Naive thymus-derived CD4-positive, alpha-beta T cell (primary cell): ENCODE measurements at places on chromosomes 11 and 22. TPM values are rescaled to one million over a fixed set of nuclear protein-coding genes. Genes with fewer than 3 reads are reported as not detected.

Gene GP1BB
- not detected for total RNA-seq

Gene P2RX3
- total RNA-seq = not detected

Gene NCAM1
- not detected for total RNA-seq

Gene OR5B21
- 2.1 TPM for total RNA-seq

Gene SYTL2
- total RNA-seq = 27.3 TPM

Gene PHLDB1
- 2.0 TPM for total RNA-seq

Gene SCGB1D2
- not detected for total RNA-seq

Gene MUC6
- total RNA-seq = not detected

Gene TIMP3
- total RNA-seq = 0.95 TPM

Gene OLFML1
- total RNA-seq = not detected

Gene CBX7
- total RNA-seq = 74.9 TPM

Gene PHF21B
- not detected for total RNA-seq

Gene ANO5
- total RNA-seq = not detected

Gene MS4A6E
- total RNA-seq = not detected in 2 replicates

Gene MIOX
- total RNA-seq = not detected

Gene TRIM48
- total RNA-seq = not detected
